CD4-positive, alpha-beta T cell treated with Interleukin-15 for 4 hours (primary cell): ENCODE measurements at places on chromosomes 4 and X.

DNA sequence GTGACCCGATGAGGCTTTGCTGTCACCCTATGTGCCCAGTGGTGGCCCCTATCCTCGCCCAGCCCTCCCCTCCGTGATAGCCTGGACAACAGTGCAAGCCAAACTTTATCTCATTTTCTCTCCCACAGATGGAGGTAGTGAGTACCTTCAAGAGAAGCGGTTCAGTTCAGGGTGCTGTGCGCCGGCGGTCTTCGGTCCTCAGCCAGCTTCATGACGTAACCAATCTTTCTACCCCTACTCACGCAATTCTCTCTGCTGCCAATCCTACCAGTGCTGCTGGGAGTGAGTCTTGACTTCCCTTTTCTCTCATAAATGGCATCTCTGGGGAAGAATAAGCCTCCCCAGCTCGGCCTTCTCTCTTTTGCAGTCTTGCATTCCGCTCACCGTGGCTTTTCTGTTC is 29.5 kb downstream of the CCNQ start:
- DNase-seq: no peak

GRCh38 chr4:153265306-153266047 is 61.2 kb downstream of the TRIM2 start:
- DNase-seq: no peak

DNA sequence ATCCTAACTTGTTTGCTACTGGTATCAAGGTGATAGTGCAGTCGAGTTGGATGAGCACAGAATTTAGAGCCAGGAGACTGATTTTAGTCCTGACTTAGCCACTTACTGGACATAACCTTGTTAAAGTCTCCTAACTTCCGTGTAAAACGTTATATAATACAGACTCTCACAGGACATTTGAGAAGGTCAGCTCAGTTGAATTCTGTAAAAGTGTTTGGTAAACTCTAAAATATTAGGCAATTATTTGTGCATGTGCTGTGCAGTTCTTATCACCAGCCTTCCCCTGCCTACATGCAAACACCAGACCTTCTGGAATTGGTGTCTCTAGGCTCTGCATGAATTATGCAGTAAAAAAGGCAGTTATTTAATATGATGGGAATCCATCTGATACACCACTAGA is 45.4 kb downstream of the FNIP2 start:
- no peak for DNase-seq

- peak; percentile 15 for DNase-seq
These were observed 56.3 kb downstream of the ZAR1 start for GRCh38 chr4:48546336-48546735.

GRCh38 chr4:186553717-186554116 is 1.6 kb downstream of the MTNR1A start:
- DNase-seq: no peak

DNA sequence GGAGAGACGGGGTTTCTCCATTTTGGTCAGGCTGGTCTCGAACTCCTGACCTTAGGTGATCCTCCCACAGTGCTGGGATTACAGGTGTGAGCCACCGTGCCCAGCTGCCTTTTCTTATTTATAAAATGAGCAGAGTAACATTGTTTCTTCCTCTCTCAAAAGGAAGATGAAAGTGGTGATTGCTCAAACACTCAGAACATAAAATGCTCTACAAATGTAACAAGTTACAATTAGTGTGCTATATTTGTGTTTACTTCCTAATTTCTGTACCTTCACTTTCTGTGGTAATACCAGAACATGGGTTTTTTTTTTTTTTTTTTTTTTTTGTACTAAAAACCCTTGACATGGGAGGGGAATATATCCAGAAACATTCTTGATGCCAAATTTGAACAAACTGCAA is 197.9 kb downstream of the MGST2 start:
- no peak for DNase-seq

DNA sequence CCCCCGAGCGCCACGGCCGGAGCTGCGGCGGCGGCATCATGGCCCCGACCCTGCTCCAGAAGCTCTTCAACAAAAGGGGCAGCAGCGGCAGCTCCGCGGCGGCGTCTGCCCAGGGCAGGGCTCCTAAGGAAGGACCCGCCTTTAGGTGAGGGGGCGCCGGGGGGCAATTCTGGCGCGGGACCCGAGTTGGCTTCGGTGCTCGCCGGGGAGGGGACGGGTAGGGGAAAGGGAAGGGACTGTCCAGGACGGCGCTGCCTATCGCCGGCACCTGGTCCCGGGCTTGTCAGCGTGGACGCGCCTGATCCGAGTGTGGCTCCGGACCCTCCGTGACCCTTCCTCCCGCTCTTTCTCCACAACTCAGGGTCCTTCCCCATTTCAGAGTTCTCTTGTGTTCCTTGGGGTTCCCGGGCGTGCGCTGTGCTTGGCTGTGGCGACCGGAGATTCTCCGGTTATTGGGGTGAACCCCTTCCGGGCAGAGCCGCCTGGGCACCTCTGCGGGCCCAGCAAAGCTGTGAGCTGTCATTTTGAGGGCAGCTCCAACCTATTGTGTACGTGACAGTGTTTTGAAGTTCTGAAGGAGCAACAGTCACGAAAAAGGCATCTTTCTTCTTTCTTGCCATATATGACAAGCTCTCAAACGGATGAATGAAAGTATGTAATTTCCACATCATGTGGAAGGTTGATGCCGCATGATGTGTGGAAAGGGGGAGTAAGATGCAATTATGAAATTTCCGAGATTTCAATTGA is 522 bp downstream of the FNIP2 start:
- DNase-seq: peak; percentile 42

DNA sequence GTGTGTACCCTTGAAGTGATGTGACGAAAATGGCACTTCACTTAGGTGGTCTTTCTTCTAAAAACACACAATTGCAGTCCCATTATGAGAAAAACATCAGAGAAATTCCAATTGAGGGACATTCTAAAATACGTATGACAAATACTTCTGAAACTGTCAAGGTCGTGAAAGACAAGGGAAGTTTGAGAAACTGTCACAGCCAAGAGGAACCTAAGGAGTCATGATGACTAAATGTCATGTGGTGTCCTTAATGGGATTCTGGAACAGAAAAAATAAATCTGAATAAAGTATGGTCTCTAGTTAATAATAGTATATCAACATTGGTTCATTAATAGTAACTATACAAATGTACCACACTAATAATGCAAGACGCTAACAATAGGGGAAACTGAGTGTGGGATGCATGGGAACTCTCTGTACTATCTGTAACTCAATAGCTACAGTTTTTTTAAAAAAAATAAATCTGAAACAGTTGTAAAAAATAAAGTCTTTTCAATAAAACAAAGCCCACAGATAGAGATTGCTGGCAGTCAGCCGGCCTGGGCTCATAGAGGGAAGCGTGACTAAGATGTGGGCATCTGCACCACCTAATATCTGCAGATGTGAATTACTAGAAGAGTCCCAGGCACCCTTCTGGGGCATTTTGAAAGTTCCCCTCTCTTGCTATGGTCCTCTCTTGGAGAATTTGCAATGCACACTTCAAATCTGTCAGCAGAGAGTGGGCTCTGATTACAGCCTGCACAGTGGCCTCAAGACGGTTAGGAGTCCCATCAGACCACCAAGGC is 47.6 kb downstream of the MID1IP1 start:
- DNase-seq: no peak

GRCh38 chr4:186360551-186360950 is 94.6 kb downstream of the F11 start:
- no peak for DNase-seq

DNA sequence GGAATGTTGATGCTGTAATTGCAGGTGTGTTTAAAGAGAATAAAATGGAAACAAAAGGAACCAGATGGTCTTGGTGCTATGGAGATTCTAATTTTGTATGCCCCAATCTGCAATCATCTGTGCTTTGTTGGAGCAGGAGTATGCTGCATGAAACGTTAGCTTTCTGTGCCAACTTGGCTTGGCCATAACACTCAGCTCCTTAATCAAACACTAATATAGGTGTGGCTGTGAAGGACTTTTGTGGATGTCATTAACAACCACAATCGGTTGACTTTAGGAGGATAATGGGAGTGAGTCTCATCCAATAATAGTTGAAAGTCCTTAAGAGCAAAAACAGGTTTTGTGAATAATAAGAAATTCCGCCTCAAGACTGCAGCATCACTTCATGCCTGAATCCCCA is 399.2 kb downstream of the NLGN4X start:
- DNase-seq: no peak

GRCh38 chr4:157314906-157315305 is 94.4 kb downstream of the GRIA2 start:
- DNase-seq: no peak

DNA sequence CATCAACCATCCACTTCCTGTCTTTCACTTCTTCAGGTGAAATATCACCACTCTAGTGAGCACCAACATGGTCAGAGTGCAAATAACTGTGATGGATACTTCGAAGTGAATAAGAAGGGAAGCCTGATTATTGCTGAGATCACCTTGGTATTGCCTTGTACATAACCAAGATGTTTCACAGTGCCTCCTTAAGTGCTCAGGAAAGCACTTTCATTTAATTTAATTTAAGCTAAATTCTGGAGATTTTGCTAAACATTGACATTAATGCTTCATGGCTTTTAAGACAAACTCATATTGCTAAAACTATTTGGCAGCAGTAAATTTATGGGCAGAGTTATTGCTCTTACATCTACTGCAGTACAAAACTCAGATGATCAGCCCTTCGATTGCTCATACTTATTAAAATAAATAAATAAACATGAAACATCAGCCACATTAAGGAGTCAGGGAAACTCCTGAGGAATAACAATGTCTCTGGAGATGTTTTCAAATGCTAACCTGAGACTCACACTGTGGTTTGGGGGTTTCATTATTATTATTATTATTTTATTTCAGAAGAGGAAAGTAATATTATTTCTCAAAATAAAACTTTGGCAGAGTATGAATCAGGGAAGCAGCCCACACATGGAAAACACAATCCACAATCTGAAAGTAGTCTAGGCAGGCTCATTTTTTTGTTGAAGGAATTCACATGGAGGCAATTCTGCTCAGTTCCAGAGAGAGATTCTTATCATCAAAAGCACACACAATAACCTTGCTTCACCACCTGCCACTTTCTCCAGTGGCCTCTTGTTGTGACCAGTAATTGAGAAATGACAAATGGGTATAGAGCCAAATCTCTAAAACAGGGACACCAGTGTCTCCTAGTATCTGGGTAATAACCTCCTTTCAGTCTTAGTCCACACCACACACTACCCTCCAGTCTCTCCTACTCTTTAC is 344.2 kb downstream of the MAPK10 start:
- DNase-seq: no peak
